ENCODE measurements at places on chromosomes 2 and 18.

DNA sequence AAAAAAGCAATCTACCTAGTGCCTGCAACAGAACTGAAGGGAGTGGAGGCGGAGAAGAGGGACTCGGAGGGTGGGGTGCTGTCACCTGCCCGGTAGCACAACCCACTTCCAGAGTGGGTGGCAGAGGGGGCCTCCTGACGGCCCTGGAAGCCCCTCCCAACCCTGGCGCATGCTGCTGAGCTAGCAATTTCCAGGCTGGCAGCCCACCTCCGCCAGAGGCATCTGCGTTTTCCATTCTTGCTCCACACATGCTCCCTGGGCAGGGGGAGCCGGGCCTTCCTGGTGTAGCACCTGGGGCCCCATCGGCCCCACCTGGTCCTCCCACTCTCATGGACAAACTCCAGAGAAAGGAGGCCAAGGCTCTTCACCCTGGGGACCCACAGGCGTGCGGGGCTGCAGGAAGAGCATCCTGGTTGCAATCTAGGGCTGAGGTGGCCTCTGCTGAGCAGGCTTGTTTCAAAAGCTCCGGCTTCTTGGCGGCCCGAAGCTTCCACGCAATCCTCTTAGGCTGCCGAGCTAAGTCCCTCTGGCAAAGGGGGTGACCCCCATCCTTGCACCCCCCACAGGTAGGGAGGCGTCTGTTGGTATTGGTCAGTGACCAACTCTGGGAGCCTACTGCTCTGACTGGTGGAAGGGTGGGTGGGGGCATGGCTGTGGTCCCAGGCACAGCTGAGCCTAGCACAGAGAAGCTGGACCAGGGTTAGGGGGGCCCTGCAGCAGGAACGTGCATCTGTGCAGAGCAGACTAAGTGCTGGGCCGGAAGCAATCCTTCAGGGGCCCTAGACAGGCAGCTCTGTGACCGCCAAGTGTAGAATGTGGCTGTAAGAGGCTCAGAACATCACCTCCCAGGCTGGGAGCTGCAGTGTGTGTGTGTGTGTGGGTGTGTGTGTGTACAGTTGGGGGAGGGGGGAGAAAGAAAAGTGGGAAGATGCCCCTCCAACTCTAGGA, 2.6 kb downstream of the HS6ST1 start:
- no peak for DNase-seq

- DNase-seq: no peak
These were observed 204.3 kb downstream of the HDAC4 start for GRCh38 chr2:239196474-239197021.

GRCh38 chr18:67276638-67277037, 239.9 kb downstream of the DSEL start:
- DNase-seq: no peak

DNA sequence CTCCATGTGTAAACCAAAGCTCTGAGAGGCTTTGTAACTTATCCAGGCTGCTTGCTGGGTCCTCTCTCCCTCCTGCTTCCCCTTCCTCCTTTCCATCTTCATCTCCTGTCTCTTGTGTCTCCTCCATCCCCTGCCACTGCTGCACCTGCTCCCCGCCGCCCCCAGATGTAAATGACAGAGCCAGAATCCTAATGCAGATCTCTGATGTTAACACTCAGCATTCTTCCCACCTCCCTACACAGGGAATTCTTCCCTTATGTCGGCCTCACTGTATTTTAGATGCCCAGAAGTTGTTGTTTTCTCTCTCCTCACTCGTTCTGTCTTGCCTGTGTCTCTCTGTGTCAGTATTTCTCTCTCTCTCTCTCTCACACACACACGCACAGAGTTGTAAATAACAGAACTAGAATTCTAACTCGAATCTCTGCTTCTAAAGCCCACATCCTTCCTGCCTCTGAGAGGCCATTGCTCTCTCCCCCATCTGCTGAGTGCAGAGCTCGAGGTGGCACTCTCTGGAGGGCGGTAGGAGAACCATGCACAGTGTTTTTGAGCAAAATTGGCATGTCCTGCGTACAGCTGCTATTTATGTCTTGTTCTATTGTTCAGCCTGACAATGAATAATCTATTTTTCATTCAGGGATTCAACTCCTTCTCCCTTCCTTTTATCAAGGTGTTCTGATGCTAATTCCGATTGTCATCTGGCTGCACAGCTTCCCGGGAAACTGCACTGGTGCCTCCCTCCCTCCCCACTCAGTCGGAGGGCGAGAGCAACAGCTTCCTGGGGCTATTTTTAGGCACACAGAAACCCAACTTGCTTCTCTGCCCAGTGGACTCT, 219.9 kb downstream of the SH3RF3 start:
- no peak for DNase-seq

GRCh38 chr18:73679941-73680712, 467.5 kb downstream of the FBXO15 start:
- no peak for DNase-seq

DNA sequence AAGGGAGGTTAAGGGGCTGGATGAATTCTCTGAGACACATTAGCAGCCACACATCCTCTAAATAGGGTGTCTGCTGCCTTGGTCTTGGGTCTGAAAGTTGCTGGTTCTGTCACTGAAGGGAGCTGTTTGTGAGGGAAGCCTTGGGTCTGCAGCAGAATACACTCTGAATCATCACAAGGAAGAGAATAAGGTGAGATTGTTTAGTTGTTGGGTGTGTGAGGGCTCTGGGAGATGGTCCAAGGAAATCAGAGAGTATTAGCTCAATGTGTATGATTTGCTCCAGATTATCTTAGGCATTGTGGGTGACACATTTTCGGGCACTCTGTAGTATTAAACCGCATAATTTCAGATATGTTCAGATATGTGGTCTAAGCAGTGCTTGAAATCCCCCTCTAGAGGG, 548.5 kb downstream of the SLC4A3 start:
- DNase-seq: no peak

GRCh38 chr18:34122724-34123334, 101.9 kb downstream of the NOL4 start:
- DNase-seq: no peak

- DNase-seq: no peak
These were observed 99.0 kb downstream of the MBD2 start for GRCh38 chr18:54125429-54125828.

- DNase-seq: no peak
These were observed 30.9 kb upstream of the DOCK10 start for GRCh38 chr2:225073198-225073597.

DNA sequence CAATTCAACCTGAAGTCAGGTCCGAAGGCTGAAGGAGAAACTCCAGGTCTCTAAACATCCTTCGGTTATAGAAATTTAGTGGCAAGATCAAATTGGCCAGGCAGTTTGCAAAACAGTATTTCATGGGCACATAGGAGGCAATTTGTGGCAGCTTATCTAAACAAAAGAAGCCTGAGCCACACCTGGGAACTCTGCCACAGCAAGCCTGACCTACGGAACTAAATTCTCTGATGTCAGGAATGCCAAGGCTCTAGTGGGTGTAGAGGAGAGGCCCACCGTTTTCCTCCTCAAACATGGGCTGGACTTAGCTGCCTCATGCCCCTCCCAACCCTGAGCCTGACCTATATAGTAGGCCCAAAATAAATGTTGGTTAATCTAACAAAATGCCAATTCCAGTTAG, 16.0 kb downstream of the SATB2 start:
- no peak for DNase-seq

DNA sequence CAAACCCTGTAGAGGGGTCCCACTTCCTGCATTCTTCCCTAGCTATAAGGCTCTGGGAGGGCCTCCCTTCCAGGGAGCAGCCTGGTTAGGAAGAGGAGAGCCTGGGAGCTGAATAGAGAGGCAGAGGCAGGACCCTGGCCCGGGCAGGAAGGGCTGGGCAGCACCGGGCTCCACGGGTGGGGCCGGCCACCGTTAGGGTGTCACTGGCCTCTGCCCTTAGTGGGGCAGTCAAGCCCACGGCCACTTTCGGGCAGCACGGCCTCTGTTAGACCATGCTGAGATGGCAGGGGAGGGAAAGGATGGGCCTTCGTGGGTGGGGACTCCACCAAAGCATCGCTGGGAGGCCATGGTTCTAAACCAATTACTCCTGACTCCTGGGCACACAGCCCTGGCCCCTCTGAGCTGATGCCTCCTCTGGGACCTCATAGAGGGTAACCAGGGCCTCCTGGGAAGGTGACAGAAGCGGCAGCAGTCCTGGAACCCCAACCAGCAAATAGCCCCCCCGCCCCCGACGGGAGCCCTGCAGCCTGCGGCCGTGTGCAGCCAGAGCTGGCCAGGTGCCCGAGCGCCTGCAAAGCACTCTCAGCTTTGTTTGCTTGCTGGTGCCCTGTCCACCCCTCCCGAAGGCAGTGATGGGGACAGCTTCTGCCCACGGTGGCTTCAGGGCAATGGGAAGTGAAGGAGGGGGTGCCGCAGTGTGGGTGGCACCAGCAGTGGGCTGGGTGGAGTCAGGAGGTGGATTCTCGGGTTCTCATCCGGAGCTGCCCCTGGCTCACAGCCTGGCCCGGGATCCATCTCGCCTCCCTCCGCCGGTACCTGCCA, 16.3 kb upstream of the HPCAL1 start:
- no peak for DNase-seq

All from stimulated activated CD4-positive, alpha-beta T cell treated with anti-CD3 and anti-CD28 coated beads, TNF-alpha, amount 100 ng/mL, for 48 hours (primary cell).